ENCODE measurements at places on chromosomes 3 and 15.

GRCh38 chr3:179156170-179156569 lies 8.0 kb downstream of the PIK3CA start:
- DNase-seq: no peak

DNA sequence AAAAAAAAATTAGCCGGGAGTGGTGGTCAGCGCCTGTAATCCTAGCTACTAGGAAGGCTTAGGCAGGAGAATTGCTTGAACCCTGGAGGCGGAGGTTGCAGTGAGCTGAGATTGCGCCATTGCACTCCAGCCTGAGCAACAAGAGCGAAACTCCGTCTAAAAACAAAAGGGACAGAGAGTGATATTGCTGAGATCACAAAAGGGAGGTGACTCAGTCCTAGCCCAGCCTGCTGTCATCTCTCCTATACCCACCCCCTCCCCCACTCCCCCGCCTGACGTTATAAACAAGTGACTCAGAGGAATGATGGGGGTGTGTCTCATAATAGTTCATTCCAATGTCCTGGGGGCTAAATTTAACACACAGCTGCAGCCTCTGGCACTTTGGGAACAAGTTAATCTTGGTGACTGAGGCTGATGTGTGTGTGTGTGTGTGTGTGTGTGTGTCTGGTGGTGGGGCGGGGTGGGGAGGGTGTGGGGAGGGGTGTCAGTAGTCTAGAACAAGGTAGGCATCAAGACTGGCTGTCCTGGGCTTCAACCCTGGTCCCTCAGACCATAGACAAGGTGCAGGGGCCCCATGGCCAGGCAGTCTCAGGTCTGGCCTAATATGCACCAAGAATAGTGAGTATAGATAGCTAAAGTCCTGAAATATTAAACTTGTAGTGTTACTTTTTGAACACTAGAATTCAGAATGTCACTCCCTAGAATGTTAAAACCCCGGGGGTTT lies 1.3 kb upstream of the KLHL40 start:
- DNase-seq: peak; percentile 83

- DNase-seq: no peak
Observed at GRCh38 chr3:21889166-21889565, 138.2 kb upstream of the ZNF385D start.

DNA sequence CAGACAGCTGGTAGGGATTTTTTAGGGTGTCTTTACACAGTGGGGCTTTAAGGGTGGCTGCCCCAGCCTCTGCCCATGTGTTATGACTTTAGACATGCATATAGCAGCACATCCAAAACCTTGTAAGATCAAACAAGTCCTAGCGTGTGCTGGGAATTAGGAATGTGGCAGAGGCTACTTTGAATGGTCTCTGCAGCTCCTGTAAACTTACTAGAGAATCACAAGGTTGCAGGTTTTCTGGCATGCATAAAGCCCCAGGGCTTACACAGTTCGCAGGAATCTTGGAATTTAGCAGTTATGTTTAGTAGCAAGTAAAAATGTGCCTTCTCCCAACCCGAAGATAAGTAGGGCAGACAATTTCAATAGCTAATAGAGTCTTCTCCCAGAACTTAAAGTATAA lies 46.9 kb upstream of the COL6A6 start:
- DNase-seq: no peak

- no peak for DNase-seq
Observed at GRCh38 chr15:65289261-65289854, 2.7 kb upstream of the PARP16 start.

- DNase-seq: peak; percentile 82
Observed at GRCh38 chr3:47347217-47347801, 33.5 kb upstream of the PTPN23 start.

GRCh38 chr15:75694241-75695182 lies 18.1 kb downstream of the CSPG4 start:
- DNase-seq: peak; percentile 10

DNA sequence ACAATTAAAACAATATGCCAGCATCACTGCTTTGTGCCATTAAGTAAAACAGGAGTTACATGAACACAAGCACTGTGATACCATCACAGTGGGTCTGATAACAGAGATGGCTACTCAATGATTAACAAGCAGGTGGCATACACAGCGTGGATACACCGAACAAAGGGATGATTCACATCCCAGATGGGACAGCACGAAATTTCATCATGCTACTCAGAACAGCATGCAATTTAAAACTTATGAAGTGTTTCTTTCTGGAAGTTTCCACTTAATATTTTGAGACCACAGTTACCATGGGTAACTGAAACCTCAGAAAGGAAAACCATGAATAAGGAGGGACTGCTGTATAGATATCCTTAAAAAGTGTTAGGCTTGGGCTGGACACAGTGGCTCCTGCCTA lies 44.5 kb downstream of the SLC24A1 start:
- DNase-seq: peak; percentile 57

- DNase-seq: no peak
Observed at GRCh38 chr3:141900343-141900742, 23.9 kb downstream of the ATP1B3 start.

DNA sequence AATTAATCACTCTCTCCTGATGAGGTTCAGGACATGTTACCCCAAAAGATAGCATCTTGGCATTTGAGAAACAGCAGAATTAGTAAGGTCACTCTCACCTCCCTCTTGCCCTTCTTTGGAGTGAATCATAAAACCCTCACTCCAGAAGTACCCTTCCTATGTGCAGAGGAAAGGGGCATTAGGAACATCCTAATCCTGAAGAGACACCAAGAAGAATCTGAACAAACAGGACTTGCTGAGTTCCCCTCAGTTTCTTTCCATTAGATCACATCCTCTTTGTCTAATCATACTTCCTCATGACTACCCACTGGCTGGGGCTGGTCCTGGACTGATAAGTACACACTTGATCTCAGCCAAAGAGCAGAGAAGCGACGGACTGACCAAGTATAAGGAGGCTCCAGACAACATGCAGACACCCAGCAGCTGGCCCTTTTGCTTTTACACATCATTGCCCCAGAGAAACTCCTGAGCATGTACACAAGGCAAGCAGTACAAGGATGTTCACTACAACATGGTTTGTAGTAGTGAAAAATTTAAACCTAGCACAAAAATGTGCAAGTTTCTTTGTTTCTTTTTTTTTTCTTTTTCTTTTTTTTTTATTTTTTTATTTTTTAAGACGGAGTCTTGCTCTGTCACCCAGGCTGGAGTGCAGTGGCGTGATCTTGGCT lies 15.0 kb upstream of the TM6SF1 start:
- peak; percentile 78 for DNase-seq

DNA sequence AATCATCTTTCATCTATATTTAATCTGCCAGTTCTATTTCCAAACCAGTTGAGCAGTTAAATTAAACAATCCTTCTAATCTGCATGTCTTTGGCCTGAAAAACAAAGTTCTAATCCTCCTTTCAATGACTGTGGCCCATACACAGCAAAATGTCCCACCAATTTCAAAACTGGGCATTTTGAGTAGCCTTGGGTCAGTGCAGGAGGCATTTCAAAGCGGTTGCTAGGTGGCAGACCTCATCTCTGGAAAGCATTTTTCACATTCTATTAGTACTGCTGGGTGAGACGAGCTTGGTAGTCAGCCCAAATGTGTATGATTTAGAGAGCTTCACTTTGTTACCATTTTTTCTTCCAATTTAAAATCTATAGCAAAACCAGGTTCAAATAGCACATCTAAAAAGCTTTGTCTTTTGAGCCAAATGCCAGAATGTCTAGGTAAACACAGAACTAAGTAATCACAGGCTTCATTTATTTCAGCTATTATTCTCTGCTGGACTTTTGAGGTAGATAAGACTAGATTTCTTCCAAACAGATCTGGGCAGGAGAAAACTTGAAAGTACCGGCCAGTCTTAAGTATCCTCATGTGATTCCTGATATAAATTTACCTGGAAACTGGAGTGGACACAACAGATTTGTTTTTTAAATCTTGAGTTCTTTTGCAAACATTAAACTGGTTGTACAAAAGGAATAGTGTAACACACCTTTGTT lies 8.9 kb upstream of the ARHGEF26 start:
- no peak for DNase-seq

GRCh38 chr15:89107984-89108383 lies 19.7 kb downstream of the ABHD2 start:
- DNase-seq: no peak

DNA sequence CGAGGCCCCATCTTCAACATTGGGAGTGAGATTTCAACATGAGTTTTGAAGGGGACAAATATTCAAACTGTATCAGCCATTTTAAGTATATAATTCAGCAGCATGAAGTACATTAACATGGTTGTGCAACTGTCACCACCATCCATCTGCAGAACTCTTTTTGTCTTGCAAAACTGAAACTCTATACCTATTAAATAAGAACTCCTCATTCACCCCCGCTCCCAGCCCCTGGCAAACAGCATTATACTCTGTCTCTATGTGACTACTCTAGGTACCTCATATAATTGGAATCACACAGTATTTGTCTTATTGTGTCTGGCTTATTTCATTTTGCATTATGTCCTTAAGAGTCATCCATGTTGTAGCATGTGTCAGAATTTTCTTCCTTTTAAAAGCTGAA lies 110.1 kb downstream of the MAP2K5 start:
- no peak for DNase-seq

- DNase-seq: no peak
Observed at GRCh38 chr3:173737167-173737808, 339.7 kb downstream of the NLGN1 start.

- DNase-seq: no peak
Observed at GRCh38 chr15:34773917-34774316, 19.1 kb upstream of the GJD2 start.

DNA sequence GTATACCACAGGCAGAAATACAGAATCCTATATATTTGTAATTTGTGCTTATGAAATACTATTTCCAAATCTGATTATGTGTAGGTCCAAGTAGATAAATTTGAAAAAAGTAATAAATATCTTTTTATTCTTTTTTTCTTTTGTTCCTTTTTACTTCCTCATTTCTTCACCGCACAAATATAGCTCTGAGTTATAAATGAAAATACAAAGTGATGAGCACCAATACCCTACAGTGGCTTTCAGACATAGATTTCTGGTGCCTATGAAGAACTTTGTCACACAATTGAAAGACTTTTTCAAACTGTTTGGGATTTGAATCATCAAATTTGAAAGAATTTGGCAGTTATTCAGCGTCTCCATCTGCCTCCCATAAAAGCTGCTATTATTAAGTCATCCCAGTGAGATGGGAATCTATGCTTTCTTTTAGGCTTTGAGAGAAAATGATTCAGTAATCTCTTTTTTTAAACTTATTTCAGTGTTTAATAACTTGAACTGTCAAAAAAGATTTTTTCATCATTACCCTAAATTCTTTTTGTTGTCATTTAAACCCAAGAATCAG lies 363.6 kb upstream of the GOLIM4 start:
- DNase-seq: no peak

DNA sequence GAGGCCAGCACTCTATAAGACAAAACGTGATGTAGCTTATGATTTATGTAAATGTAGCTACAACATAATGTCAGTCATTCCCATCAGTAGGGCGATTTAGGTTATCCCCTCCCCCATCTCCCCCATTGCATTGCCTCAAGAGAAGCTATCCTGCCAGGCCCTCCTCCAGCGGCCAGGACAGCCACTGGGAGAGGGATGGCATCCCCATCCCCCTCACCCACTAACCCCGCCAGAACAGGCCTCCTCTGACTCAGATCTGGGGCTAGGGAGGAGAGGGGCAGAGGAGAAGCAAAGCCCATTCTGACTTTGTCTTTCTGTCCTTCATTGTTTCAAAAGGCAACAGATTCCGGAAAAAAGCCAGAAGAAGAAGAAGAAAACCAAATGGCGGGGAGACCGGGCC lies 32.6 kb upstream of the ESYT3 start:
- no peak for DNase-seq

GRCh38 chr3:99817047-99817436 lies 620 bp upstream of the CMSS1 start:
- no peak for DNase-seq

DNA sequence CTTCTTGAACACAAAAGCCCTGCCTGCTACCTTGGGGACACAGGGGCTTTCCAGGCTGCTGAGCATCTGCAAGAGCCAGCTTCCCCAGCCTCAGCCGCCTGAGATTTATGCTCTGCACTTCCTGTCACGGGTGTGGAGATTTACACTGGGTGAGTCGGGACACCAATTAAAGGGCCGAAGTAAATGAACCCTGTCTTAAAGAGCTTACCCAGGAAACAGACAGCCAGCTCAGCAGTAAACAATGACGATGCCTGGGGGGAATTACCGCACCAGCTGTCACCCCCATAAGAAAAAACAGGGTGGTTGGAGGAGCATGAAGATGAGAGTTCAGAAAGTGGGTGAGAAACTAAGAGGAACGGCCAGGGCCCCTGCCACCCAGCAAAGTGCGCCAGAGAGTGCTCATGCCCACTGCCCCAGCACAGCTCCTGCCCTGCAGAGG lies 37.5 kb upstream of the IQSEC1 start:
- no peak for DNase-seq

DNA sequence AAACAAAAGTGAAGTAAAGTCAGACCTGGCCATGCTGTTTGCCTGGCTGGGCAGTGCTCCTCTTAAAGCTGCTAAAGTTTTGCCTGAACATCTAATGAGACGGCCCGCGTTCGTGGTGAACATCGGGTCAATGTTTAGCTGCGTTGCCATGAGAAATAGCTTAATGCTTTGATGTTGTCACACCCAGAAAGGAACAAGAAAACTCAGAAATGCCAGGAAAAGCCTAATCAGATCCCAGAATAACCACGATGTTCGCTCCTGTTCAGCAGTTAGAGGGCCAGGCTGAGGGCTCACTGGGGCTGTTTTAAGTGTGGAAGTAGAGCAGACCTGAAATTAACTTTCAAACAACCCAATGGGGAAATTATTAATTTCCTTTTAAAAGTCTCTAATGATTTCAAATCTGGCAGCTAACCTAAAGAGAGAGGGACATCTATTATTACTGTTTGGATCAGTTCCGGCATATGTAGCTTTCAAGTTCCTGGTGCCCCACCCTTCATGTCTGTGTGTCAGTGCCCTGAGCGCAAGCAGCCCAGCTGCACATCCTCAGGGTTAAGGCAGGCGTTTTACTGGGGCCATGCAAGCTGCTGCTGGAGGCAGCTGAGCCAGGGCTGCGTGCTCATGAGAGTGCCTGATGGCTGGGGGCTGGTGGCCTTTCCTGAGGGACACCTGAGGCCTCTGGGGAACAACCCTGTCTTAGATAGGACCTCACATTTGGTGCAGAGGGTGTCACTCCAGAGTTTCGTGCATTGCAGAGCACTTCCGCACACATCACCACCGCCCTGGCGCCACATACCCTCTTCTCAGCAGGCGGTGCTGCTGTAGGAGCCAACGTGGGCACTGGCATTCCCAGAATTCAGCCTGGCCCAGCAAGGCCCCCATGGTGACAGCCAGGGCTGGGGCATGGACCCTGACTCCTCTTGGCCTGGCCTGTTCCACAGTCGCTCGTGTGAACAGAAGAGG lies 76.6 kb downstream of the LRRK1 start:
- DNase-seq: no peak

DNA sequence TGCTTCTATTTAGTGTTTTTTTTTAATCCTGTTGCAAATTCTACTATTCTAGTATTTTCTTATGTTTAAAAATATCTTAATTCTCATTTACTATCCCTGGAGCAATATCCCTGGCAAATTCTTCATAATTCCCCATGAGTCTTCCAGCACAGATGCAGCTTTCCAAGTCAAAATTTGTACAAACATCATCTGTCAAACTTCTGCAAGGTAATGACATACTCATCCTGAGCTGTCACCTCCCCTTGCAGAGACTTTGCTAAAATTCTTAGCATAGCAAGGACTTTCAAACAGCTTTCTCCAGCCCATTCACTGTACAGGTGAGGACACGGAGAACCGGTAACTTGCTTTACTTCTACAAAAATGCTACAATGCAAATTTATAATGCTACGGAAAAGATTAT lies 28.6 kb upstream of the VGLL4 start:
- DNase-seq: no peak
